ENCODE measurements at places on chromosomes 6 and 20.

GRCh38 chr6:63525186-63525878 lies 46.9 kb upstream of the LOC128125822 start:
- DNase-seq, result no peak

DNA sequence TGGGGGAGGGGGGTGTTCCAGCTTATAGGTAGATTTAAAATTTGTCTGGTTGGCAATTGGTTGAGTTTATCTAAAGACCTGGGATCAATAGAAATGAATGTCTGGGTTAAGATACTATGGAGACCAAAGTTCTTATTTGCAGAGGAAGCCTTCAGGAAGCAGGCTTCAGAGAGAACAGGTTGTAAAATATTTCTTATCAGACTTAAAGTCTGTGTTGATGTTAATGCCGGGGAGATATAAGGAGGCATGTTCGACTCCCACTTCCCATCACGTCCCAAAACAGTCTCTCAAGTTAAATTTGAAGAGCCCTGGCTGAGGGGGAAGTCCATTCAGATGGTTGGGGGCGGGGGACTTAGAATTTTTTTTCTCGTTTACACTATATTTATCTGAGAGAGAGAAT lies 12.3 kb upstream of the BLCAP start:
- DNase-seq, result no peak

DNA sequence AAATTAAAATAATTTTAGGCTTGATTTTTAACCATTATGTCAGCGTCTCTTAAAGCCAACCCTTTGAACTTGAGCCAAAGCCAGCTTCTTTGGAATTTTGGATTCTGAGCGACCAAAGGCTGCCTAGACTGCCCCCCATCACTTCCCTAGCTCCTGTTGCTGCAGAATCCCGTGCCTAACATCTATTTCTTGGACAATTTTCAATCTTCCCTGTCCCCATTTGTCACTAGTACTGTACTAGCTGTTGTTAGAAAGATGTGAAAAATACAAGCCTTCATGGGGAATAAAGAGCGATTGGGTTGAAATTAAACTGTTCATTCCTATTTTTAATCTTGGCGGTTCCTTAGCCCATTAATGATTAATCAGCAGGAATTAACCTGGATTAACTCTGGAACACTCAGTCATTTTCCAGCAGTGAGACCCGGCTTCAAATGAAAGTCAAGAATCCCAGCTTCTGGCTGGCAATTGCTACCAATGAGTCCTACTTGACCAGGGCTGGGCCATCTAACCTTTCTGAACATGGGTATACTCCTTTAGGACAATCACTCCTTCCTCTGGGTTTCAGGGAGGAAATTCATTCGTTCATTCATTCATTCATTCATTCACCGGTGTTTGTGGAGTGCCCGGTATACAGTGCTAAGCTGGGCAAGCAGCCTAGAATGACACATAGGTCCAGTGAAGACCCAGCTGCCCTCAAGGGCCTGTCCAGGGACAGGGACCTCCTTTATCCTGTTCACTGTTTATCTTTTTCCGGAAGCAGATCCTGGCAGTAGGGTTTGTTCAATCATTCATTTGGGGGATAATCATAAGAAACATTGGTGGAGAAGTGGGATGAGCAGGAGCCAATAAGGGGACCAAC lies 1.4 kb upstream of the RRBP1 start:
- no peak for DNase-seq

DNA sequence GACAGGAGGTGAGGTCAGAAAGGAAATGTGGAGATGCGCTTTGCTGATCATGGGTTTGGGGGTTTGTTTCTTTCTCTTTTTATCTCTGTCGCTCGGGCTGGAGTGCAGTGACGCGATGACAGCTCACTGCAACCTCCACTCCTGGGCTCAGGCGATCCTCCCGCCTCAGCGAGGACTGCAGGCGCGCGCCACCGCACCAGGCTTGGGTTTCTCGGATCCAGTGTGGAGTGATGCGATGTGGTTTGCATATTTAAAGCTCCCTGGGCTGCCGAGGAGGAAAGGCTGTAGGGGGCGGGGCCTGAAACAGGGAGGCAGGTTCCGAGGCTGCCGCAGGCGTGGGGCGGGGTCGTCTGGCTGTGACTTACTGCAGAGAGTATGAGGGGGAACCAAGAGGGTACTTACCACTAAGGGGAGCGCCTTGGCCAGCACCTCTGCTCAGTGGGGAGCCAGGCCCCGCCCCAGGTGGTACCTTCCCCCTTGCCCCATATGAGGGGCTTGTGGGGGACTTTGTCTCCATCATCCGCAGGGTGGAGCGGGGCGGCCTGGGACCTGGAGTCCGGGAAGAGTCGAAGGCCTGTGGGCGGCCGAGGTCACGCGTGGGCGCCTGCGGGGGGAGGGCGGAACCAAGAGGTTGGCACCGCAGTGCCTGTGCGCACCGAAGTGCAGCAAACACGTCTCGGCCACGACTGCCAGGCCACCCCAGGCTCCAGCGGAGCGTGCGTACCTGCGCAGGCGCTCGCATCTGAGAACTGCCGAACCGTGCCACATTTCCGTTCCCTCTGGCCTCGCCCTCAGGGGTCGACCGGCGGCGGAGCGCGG lies 12.7 kb upstream of the BAK1 start:
- DNase-seq, result no peak

DNA sequence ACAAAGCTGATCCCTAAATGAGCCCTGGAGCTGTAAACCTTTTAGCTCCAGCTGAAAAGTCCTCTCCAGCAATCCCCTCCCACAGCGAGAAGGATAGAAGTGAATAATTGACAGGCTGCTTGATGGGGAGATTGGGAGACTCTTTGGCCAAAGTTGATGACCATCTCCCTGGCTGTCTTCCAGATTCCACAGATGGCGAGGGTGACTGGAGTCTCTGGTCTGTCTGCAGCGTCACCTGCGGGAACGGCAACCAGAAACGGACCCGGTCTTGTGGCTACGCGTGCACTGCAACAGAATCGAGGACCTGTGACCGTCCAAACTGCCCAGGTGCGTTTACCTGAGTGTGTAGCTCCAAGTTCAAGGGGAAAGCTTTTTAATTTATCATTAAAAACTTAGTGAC lies 67.3 kb downstream of the ISM1 start:
- DNase-seq, result no peak

DNA sequence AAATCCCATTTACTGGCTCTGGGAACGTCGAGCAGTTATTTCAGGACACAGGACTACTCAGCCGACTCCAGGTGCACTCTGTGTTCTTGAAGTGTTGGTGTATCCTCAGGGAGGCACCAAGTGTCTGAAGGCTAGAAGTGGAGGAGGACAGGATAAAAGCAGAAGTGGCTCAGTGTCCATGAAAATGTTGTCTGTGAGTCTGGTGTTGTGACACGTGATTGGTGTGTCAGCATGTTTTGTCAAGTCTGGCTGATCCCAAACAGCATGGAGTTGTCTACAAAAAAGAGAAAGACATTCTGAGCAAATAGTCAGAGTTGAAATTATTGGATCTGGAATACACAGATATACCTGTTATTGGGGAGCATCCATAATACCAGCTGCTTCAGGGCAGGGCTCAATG lies 30.3 kb downstream of the SCGN start:
- no peak for DNase-seq

DNA sequence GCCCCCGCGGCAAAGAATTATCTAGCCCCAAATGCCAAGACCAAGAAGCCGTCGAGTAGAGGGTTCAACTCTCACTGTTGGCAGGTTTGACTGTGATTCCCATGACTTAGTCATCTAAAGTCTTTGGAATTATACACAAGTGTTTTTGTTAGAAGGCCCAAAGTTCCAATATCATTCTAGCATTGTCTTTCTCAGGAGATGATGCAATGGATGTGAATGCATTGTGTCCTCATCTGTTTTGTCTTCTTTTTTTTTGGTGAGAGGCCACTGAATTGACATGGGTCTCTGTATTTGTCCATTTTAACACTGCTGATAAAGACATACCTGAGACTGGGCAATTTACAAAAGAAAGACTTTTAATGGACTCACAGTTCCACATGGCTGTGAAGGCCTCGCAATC lies 290.5 kb upstream of the ZFP64 start:
- no peak for DNase-seq

DNA sequence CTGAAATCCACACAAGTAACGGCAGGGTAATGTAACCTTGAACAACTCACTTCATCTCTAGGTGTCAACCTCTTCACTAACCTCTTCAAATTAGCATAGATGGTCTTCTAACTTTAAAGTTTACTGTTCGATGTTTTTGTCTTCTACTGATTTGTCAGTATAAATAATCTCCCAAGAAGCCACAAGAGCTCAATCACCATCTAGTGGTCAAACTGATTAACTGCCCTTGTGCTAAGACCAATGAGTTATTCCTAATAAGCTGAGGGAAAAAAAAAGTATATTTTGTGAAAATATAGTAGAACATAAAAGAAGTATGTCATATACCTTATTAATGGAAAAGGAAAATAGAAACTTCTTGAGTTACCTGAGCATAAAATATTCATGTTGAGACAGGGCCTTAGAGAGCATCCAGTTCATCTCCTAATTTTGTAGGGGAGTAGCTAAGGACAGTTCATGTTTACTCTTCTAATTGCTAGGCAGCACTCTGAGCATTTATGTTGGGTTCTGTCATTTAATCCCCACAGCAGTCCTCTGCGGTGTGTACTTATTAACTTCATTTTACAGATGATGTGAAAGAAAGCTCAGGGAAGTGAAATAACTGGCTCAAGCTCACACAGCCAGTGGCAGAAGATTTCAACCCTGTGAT lies 317.1 kb downstream of the ESR1 start:
- DNase-seq, result peak; percentile 70

DNA sequence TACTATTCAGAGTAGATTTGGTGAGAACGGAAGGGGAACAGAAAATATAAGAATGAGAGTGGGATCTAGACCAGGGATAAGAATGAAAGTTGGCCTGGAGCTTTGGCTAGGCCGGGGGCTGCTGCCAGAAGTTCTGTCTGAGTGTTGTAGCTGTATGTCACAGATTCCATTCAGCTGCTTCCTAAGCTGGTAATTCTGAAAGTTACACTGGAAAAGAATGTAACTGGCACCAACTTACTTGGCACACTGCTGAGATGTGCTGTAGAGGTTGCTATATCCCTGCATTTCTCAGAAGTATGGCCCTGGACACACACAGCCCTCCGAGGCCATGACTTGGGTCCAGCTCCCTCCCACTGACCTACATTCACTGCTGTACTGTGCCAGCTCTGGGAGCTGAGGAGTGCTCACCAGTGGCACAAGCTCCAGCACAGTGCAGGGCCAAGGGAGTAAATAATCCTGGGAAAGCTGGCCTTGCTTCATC lies 25.8 kb upstream of the TMEM217 start:
- DNase-seq, result peak; percentile 44

GRCh38 chr6:138988469-138988834 lies 399 bp upstream of the REPS1 start:
- no peak for DNase-seq

DNA sequence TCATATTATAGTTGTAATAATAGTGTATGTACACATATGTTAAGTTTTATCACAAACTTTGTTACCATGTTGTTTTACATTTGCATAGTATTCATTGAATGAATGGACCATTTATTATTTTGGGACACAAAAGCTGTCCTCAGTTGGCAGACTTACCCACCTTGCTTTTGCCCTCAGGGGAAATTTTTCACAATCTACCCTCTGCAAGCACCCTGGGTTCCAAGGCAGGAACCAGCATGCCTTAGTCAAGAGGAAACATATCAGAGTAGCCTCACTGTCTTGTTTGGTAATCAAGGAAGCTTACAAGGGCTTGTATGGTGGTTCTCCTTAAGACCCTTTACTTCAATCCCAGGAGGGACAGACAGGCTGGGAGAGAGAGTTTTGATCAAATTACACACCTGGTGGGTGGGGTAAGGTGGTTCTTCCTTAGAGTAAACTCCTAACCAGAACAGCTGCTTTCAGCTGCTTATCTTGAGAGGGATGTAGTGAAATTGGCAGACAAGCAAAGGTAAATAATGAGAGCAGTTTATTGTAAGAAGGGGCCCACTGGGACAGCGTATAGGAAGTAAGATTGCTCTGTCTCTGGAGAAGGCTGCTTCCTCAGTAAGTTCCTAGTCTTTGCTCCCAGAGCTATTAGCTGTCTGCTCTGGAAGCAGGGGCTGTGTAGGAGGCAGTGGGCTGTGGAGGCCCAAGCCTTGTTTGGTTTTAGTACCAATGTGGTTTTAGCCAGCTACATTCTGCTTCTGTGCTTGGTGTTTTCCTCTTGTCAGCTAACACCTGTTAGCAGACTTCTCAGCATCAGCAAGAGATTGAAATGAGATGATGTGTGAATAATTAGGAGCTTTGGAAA lies 31.1 kb downstream of the BRPF3 start:
- DNase-seq, result no peak

DNA sequence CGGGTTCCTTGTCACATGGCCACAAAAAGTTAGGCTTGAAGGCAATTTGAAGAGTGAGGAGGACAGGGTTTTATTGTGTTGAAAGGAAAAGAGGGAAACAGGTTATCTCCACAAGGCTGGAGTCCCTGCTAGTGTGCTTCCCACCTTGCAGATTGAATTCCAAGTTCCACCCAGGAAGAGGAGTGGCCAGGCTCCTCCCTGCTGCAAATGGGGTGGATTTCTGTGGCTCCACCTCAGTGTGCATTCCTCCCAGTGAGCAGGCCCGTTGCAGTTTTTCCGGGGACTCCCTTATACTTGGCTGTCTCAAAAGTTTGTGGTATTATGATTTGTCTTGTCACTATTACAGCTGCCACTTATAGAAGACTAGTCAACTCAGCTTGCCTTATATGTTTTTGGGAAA lies 281.8 kb upstream of the PLCB4 start:
- DNase-seq, result no peak

DNA sequence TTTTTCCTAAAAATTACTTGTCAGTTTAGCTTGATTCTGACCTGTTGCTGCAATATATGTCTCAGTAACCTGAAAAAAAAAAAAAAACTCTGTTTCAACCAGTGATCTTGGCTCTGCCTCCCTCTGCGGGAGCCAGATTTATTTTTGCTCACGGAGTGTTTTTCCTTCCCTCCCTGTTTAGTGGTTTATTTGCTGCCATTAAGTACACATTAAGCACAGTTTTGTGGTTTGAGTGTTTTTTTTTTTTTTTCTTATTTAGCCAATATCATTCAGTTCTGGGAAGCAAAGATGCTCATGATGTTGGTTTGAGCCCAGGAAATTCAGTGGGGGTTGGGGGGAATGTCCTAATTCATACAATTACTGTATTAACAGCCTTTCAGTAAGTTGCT lies 110.1 kb upstream of the GPR6 start:
- DNase-seq, result no peak

DNA sequence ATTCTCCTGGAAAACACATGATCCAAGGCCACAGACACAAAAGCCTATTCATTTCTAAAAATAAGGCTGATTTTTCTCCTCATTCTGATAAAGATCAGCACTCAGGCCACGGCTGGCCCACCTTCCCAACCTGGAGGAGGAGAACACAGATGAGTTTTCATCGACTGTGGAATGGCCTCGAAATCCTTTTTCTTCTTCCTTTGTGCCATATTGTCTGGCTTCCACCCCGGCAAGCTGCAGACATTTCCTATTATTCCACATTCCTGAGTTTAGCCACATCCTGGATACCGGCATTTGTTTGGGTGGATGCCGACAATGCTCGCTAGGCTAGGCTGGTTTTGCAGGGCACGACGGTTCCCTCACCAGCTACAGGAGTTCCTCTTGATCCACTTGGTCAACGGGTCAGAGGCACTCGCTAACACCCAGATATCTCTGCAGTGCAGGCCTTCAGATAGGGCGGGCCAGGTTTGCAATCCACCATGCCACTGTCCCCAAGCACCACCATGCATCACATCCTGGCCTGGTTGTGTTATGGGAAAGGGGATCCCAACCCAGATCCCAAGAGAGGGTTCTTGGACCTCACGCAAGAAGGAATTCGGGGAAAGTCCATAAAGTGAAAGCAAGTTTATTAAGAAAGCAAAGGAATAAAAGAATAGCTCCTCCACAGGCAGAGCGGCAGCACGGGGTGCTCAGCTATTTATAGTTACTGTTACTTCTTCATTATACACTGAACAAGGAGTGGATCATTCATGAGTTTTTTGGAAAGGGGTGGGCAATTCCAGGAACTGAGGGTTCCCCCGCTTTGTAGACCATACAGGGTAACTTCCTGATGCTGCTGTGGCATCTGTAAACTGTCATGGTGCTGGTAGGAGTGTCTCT lies 4.2 kb upstream of the CTSZ start:
- DNase-seq, result peak; percentile 90

All from GM03348 (cell line).